Pulmonary artery endothelial cell (primary cell): ENCODE measurements at places on chromosomes 16 and 17. TPM values are rescaled to one million over a fixed set of nuclear protein-coding genes. Genes with fewer than 3 reads are reported as not detected.

DNA sequence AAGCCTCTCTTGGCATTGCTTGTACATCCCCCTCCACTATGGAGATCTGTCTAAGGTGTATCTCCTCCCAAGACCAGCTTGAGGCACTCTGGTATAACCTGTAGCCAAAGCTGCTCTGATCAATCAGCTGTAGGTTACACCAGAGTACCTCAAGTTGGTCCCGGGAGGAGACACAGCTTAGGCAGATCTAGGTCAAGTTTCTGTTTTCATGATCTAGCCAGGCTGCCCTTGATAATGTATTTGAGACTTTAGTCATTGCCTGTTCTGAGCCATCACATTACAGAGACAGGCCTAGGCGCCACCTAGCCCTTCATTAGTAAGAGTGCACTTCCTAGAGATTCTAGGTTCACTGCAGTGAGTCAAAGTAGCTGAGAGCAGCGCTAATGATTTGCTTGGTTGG, 31.4 kb downstream of the ASGR1 start:
- DNase-seq, result no peak

Gene PLA2G10
- total RNA-seq, result not detected in 2 replicates

DNA sequence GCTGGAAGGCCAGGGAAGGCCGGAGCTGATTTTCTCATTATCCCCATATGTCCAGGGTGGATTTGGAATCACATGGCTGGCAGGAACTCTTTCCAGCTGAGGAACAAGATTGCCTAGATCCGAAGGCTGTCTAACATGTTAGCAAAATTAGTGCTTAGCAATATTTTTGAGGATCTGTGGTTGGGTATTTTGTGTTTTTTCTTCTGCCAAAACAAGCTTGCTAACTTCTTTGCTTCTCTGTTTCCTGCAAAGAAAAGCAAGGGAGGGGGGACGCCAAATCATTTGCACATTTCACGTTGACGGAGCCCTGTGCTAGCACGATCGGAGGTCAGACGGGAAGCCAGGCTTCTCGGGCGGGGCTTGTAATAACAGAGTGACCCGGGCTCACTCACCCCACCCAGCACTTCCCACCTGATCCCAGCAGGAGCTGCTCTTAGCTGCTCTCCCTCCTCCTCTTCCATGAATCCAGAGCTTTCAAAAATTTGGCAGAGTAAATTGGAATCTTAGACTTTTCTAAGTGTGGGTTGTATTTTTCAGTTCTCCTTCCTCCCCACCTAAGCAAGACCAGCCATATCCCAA, 33.3 kb upstream of the FOXF1 start:
- no peak for DNase-seq

GRCh38 chr16:81481207-81481821, 36.7 kb downstream of the CMIP start:
- DNase-seq, result no peak

DNA sequence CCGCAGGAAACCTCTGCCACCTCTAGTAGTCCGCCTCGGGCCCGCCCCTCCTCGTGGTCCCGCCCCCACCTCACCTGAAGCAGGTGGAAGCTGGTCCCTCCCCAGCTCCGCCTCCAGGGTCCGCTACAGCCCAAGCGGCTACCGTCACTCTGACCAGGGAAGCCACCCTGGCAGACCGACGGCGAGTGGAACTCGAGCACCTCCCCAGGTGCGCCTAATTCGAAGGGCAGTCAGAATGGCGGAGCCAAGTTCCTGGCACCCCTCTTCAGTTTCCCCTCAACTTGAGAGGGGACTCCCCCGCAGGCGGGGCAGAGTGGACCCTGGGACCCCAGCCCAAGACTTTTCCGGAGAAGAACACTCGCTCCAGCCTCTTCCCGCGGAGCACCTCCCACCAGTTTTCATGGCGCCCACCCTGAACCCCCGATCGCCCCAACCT, 507 bp downstream of the FHOD1 start:
- DNase-seq, result no peak

DNA sequence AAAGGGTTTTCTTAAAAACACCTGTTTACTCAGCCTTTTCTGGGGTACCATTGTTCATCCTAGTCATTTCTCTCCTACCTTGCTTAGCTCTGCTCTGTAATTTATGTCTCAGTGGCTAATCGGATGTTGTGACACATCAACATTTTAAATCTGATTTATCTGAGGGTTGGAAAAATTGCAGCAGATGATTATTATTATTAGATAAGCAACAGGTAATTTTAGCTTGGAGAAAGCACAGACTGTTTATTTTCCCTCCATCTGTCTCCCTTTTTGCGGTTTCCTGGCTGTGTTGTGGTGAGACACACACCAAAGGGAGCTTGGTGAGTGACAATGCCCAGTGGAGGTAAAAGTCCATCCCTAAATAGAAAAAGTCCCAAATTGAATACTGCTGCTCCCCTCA, 389.9 kb downstream of the UTP18 start:
- no peak for DNase-seq

DNA sequence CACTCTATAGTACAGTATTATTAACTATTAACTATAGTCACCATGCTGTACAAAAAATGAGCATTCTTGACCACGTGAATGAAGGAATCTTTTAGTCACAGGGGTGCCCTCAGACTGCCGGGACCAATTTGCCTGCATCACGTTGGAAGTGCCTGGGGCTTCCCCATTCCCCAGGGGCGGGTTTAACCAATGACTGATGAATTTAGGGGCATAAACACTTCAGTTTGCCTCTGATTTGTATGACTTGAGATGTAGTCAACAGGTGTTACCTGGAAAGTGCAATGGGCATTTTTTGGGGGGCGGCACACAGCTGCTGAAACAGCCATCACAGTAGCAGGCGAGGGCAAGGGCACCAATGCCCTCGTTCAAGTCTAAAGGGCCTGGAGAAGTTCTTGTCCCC, 8.7 kb upstream of the PYY start:
- no peak for DNase-seq

DNA sequence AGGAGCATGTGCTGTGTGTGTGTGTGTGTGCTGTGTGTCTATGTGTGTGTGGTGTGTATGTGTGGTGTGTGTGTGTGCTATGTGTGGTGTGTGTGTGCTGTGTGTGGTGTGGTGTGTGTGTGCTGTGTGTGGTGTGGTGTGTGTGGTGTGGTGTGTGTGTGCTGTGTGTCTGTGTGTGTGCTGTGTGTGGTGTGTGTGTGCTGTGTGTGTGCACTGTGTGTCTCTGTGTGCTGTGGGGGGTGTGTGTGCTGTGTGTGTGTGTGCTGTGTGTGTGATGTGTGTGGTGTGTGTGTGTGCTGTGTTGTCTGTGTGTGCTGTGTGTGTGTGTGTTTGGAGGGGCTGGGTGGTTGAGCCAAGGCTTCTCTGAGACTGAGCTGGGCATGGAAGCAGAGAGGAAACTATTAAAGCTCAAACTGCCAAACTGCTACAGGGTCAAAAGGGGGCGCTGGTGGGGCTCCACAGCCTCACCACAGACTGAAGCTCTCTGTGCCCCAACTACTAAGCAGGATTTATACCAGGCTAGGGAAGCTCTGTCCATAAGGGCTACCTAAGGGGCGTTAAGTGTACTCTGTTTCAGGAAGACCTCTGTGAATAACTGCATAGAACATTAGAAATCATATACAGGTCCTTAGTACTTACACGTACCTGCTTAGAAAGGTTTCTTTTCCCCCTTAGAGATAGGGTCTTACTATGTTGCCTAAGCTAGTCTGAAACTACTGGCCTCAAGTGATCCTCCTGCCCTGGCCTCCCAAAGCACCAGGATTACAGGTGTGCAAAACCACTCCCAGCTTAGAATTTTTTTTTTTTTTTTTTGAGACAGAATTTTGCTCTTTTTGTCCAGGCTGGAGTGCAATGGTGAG, 27.8 kb upstream of the GHDC start:
- DNase-seq, result peak; percentile 33

GRCh38 chr17:4744999-4745969, 5.6 kb upstream of the CXCL16 start:
- DNase-seq, result no peak

Gene TBC1D26
- not detected in 2 replicates for total RNA-seq

DNA sequence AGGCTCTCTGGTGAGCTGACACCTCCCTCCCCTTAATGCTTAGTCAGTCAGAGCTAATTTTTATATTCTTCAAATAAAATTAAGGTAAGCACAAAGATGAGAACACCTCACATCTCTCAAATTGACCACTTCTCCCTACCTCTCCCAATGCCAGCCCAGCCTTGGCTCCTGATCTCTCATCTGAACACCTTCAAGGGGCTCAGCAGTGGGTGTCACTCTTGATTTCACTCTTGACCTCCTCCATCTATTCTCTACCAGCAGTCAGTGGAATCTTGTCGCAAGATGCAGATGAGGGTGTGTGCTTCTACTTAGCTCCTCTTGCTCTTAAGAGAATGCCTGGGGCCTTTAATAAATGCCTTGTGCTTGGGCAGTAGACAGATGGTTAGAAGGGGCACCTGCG, 309.0 kb upstream of the IRX3 start:
- no peak for DNase-seq

Gene CENPV
- 14.8 and 51.0 TPM in 2 replicates for total RNA-seq

GRCh38 chr16:31876951-31877828, 3.6 kb downstream of the ZNF267 start:
- DNase-seq, result peak; percentile 62

GRCh38 chr16:76970745-76971099, 220.3 kb upstream of the MON1B start:
- no peak for DNase-seq

DNA sequence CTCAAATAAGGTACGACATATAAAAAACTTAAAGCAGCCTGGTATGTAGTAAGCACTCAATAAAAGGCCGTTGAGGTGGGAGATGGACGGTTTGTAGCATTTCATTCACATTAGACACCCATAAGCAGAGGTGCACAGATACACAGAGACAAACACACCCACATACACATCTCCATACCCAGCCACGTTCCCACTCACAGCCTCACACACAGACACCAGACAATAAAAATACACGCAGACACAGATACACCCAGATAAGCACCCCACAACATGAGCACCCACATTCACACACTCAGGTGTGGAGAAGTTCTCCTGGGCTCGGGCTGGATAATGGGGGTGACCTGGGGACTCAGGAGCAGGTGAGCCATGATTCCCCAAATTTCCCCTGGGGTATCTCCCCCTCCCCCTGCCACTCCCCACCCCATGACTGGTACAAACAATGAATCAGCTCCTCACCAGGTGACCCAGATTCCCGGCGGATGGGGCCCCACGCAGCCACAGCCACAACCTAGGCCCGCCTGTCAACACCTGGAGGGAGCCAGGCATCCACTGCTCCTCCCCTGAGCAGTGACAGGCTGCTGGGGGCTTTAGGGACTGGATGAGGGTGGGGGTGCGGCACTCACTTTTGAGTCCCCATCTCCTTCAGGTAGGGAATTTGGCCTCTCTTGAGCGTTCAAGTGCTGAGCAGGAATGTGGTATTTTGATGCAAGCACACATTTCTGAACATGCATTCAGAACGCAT, 2.7 kb downstream of the DLX3 start:
- DNase-seq, result no peak

- DNase-seq, result peak; percentile 57
Measured at GRCh38 chr17:38508954-38509771, 80.9 kb downstream of the ARHGAP23 start.

GRCh38 chr17:80705988-80706387, 161.3 kb downstream of the RPTOR start:
- no peak for DNase-seq

GRCh38 chr17:59284317-59284716, 47.1 kb upstream of the YPEL2 start:
- DNase-seq, result no peak

GRCh38 chr16:75238132-75238852, 13.1 kb downstream of the BCAR1 start:
- no peak for DNase-seq

DNA sequence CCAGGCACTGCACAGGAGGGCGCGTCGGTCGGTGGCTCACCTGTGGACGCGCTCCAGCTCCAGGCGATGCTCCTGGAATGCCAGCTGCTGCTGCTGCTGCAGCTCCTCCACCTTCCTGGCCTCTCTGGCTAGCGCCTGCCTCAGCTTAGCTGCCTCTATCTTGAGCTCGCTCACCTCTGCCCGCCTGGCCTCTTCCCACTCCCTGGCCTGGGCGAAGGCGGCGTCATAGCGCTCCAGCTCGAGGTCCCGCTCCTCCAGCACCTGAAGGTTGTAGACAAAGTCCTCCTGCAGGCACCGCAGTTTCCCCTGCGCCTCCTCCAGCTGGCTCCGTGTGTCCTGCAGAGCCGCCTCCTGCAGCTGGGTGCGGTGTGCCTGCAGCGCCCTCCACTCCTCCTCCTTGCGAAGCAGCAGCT, 11.1 kb downstream of the CCDC57 start:
- no peak for DNase-seq

Gene CTRB1
- not detected in 2 replicates for total RNA-seq

DNA sequence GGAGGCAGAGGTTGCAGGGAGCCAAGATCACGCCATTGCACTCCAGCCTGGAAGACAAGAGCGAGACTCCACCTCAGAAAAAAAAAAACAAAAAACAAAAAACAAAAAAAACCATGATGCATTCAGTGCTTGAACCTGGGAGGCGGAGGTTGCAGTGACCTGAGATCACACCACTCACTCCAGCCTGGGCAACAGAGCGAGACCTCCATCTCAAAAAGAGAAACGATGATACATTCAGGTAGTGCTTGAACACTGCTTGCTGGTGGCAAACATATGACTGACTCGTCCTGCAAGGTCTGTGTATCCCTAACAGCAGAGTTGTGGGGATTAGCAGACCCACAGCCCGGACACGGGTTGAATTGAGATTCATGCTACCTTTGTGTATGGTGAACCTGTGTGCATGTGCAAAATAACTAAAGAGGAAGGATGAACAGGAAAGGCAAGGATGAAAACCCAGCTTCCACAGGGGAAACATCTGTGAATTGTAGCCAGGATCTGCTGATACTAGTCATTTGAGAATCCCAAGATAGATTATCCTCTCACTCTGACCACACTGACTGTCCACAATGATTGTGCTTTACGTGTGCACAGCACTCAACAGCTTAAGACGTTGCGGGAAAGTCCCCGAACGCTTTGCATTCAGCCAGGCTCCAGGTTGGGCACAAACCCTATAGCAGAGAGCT, 52.4 kb upstream of the MRPS23 start:
- no peak for DNase-seq

Gene KRT20
- not detected in 2 replicates for total RNA-seq

DNA sequence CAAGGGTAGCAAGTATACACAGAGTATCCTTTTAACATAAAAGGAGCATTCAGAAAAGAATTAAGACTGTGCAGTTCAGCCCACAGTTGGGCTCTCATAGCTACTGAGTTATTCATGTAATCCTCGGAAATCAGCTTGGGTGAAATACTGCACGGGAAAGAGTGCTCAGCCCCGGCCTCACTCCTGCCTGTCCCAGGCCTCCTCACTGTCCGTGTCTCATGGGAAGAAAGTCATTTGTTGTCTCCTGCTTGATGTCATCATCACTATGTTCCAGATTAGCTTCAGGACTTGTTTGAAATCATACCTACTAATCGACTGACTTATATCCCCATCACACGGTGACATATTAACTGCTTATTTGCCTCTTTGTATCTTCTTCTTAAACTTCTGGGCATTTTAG, 223.3 kb upstream of the CHMP6 start:
- DNase-seq, result no peak

- DNase-seq, result no peak
Measured at GRCh38 chr16:2768403-2769089, 8.5 kb downstream of the ELOB start.

- no peak for DNase-seq
Measured at GRCh38 chr16:1196494-1196893, 28.6 kb downstream of the TPSG1 start.
